ELF-1 (cell line): ENCODE measurements at places on chromosomes 6 and 20.

DNA sequence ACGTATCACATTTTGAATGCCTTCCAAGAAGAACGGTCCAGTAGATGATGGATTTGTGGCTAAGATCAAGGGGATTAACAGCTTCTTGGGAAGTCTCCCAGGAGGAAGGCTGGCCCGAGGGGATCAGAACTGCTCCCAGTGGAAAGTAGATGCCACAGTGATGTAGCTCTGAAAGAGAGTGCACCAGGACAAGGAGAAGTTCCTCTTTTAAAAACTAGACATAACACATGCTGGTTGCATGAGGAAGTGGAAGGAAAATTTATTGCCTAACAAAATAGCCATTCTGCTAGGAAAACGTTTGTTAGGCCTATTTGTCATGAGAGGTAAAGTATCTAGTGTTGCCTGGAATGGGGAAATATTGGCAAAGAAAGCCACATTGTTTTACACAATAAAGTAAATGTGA lies 87.8 kb downstream of the CDH26 start:
- no peak for DNase-seq

DNA sequence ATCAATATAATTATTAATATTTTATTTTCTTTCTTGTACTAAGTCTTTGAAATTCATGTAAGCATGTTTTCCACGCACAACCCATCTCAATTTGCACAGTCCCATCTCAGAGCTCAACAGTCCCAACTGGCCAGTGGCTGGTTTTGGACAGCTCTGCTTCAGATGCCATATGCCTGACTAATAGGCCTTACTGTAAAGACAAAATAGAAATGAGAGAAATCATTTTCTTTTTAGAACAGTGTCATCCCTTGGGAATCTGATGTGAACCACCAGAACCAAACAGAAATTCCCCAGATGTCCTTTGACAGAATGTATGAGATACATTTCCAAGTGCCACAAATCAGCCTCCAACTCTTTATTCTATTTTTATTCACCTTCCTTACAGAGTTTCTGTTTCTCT lies 338.9 kb downstream of the ESR1 start:
- DNase-seq: no peak

- DNase-seq: no peak
Observed at GRCh38 chr20:10634211-10634610, 39.6 kb downstream of the JAG1 start.

DNA sequence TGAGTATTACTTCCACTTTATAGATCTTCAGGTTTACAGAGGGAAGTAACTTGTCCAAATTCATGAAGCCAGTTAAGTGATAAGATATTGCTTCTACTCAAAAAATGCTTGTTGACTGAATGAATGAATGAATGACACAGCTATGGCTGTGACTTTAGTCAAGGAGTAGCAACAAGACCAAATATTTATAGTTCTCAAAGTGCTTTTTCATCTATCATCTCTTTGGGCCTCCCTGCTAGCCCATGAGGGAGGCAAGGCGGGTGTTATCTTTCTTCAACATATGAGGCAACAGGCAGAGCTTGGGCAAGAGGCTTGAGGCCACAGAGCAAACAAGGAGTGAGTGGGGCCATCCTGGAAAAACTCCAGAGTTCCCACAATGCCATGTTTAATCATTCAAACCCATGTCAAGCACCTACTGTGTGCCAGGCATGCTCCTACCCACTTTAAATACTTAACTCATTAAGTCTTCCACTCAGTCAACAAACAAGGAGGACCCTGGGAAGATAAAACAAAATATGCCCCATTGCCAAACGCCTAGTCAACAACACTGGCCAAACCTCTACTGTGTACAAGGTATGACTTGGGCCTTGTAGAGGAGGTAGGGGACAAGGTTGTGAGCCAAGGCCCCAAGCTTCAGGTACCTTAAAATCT lies 15.9 kb downstream of the BCL2L1 start:
- no peak for DNase-seq
